Astrocyte (in vitro differentiated cells and primary cell): ENCODE measurements at places on chromosomes 4 and X.

- DNase-seq, result no peak
Measured at GRCh38 chr4:100938698-100939097, 408.6 kb downstream of the PPP3CA start.

GRCh38 chrX:57286507-57287251 is at the start of gene FAAH2:
FAAH2 (plus strand) TSS chrX:57286706; CDS start chrX:57286826, 120 bp downstream.
- no peak for DNase-seq

DNA sequence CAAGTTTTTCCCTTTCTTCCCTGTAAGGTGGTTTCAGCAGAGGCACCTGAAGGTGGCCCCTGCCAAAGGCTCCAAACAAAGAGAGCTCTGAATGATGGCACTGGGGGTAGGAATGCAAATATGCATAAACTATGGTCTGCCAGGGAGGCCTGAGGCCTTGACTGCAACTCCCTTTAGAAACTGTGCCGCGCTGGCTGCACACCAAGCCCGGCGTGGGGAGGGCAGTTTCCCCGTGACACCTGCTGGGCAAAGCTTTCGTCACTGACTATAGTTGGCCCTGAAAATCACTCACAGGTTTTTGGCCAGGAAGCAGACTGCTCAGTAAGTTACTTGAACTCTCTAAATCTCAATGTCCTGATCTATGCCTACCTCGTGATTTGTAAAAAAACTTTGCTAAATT is 97.8 kb upstream of the ATOH1 start:
- no peak for DNase-seq

DNA sequence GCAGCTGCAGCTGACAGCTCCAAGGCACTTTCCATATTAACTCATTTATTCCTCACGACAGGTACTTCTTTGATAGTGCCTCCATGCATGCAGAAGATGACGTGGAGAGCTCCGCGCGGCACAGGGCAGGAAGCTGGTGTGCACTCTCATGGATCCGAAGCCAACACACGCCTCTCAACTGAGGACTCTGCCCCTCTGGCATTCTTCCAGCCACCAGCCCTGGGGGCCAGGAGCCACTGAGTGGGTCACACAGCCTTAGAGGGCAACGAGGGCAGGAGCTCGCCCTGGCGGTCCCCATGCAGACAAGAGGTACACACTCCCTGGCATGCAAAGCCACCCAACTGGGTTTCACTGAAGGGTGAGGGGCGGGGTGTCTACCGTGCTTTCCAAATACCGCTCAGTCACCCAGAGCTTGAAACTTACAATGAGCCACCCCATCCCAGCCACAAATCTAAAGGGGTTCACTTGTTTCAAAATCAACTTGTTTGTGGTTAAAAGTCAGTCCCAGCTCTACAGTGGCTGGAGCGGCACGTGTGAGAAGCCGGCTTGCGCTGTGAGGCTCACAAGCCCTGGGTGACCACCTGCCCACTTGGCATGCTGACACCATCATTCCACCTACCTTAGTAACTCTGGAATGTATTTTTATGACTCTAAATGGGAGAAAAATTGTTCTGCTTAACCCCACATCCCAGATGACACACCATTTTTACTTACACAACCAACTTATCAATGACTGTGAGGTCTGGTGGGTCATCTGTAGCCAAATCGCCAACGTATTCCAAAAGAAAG is 16.2 kb downstream of the NOP14 start:
- DNase-seq, result peak; percentile 51

- no peak for DNase-seq
Measured at GRCh38 chrX:37918168-37918567, 70.8 kb upstream of the DYNLT3 start.
